Left ventricle myocardium inferior (tissue), 1 donor: ENCODE measurements at places on chromosomes 5 and 9.

- no peak for DNase-seq
These were observed 23.9 kb downstream of the TPPP start for GRCh38 chr5:669111-669841.

DNA sequence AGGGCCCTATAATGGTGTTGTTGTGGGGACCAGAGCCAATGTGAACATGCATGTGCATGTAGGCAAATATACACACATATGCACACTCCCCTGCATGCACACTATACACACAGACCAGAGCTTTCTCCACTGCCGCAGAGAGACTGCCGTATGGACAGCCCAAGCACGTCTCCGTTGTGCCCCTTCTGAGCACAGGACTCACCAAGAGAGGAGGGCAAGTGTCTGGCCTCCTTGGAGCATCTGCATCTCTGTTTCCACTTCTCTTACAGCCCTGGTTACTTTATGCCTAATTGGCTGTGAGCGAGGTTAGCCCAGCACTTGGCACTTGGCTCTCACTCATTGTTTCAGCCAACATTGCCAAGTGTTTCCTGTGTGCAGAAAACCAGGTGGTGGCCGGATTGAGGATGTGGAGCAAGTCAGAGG is 30.4 kb downstream of the CSF2 start:
- DNase-seq, result no peak

GRCh38 chr5:105730982-105731381 is 1939.8 kb downstream of the EFNA5 start:
- DNase-seq, result no peak

GRCh38 chr9:130779153-130779855 is 55.8 kb upstream of the ABL1 start:
- no peak for DNase-seq

DNA sequence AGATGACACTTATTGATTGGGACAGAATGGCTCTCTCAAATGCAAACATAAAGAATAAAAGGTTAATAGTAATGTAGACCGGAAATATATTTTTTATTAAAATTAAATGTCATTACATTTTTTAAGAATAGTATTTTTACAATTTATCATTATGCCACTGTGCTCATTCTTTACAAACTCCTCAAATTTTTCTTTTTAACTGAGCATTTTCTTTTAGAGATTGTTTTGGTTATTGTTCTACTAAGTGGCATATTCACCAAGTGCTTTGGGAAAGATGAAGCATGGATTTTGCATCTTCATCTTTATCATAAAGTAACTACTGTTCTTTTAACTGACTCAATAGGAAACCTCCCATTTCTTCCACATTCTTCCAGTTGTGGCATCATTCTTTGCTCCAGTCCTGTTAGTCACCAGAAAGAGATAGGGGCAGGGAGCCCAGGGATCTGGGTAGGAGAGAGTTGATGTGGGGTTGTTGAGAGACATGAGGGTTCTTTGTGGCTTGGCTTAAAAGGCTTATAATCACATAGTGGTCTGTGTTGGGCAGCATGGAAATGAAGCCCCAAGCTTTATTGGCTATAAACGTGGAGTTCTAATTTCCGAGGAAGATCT is 69.8 kb downstream of the SYK start:
- no peak for DNase-seq

- no peak for DNase-seq
These were observed 9.3 kb upstream of the FRRS1L start for GRCh38 chr9:109176386-109176785.

GRCh38 chr5:95229646-95230045 is 55.2 kb downstream of the MCTP1 start:
- DNase-seq, result no peak

DNA sequence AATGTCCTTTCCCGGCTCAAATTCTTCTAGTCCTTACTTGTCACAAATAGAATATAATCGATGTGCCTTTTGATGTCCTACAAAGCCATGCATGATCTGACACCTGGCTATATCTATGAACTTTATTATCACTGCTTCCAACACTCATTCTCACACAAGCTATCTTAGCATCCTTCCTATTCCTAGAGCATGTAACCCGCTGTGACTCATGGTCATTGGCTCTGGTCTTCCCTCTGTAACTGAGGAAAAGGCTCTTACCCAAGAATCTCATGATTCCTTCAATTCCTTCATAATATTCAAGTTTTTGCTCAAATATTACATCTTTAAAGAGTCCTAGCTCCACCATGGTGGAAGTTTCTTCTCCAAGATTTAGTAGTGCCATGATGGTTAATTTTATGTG is 480.0 kb upstream of the PAPPA start:
- no peak for DNase-seq

DNA sequence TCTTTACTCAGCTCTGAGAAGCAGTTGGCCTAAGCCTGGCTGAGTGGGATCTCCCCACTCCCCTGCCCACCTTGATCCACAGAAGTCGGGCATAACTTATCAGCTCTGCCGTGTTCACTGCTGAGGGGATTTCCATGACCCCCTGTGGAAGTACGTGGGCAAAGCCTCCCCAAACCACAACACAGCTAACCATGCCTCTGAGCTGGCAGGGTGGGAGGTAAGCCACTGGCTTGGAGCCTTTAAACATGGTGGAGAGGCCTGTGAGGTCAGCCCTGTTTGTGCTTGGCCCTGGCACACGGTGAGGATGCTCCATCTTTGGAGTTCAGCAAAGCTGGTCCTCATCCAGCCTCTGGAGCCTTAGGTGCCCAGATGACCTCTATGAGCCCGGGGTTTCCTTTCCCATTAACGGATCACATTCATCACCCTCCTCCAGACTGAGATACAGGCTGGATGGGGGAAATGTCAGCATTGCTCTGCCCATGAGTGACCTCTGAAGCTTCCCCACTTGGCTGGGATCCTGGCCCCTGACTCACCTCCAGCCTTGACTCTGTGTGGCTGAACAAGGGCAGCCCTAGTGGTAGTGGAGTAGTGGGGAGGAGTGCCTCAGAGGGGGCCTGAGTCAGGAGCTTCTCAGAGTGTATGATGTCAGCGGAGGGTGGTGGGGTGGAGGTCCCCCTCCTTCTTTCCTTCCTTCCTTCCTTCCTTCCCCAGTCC is 6.2 kb downstream of the PDLIM4 start:
- no peak for DNase-seq

GRCh38 chr9:122087406-122088200 is 5.5 kb downstream of the TTLL11 start:
- DNase-seq, result no peak

DNA sequence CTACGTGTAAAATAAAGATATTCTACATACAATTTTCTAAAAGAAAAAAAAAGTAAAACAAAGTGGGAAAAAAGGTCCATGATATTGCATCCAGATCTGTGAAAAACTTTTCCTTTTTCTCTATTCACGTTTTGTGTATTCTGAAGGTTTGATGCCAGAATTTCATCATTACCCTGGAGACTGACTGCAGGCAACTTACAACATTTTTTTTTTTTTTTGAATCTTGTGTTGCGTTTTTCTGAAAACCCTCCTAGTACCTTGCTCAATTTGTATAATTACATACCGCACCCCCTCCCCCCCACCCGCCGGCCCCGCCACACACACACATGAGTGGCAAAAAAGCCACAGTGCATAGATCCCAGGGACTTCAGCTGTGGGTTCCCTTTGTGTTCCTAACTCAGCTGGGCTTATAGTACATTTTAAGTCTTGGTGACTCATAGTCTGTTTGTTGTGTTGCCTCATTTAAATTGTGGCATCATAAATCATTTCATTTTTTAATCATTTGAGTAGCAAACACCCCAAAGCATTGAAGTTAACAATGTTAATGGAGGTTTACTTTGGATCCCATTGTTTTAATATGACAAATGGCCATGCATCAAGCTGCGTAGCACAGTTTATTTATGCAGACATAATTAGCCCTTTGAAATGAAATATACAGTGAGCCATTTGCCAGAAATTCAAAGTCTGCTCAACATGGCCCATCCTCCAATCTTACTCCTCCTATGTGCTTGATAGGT is 36.0 kb downstream of the PRDM6 start:
- no peak for DNase-seq

DNA sequence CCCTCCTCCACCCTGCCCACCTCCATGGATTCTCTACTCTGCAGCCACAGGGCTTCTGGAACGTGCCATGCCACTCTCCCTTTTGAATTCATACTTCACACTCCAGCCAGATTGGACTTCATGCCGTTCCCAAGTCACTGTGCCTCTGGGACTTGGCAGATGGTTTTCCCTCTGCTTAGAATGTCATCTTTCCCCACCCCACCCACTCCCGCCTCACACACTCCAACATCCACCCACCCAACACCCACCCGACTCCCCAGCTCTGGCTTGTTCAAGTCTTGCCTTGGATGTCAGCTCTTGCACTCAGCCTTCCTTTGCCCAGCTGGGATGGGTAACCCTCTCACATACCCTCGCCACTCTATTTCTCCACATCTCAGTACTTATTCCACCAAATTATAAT is 142.1 kb upstream of the DHFR start:
- no peak for DNase-seq

- DNase-seq, result no peak
These were observed 13.2 kb downstream of the IRX2 start for GRCh38 chr5:2738156-2738699.

GRCh38 chr5:57635146-57635777 is 152.7 kb upstream of the ACTBL2 start:
- DNase-seq, result no peak
